EL (cell line): ENCODE measurements at places on chromosomes 4 and X.
A peak's percentile ranks its signal among the peaks of the same experiment; 100 is the strongest.

- no peak for DNase-seq
These were observed 2.5 kb downstream of the HTT-AS start for GRCh38 chr4:3071811-3072210.

- DNase-seq, result no peak
These were observed 134.4 kb downstream of the EDA2R start for GRCh38 chrX:66504481-66504880.

GRCh38 chr4:23368081-23368697 is 521.7 kb downstream of the PPARGC1A start:
- DNase-seq, result no peak

DNA sequence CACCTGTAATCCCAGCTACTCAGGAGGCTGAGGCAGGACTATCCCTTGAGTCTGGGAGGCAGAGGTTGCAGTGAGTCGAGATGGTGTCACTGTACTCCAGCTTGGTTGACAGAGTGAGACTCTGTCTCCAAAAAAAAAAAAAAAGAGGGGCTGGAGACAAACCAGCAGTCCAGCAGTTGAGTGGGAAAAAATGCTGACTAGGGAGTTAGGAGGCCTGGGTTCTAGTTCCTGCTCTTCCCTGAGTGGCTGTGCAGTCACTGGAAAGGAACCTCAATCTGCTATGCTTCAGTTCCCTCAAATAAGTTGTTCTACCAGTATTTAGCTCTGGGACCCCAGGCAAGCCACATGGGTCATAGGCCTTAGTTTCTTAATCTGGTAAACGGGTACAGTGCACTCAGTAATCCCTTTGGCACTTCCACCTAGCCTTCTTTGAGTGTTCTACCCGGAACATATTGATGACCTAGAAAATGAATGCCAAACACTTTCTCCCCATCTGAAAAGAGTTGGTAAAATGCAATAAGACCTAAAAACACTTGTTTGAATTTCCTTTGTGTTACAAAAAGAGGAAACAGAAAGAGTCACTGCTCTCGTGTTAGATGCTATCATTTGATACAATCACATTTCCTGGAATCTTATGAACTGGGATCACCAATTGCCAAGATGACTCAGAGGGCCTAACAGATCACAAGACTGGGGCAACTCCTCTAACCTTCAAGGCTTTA is 99.3 kb upstream of the EGFL6 start:
- peak; percentile 69 for DNase-seq

DNA sequence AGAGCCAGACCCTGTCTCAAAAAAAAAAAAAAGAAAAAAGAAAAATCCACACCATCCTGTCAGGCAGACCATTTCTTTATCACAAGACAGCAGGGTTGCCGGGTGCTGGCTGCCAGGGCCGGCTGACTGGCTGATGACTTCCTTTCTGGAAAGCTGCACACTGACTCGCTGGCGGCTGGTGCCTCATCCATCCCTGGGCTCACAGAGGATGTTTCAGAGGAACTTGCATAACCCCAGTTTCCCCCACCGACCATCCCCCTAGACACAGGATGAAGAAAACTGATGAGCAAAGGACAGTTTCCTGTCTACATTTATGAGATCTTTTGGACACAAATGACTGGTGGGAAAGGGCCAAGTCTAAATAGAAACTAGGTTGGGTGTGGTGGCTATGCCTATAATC is 14.1 kb downstream of the HPSE start:
- DNase-seq, result peak; percentile 70

GRCh38 chr4:25405453-25405852 is 28.4 kb downstream of the ANAPC4 start:
- no peak for DNase-seq

- DNase-seq, result no peak
These were observed 72.6 kb downstream of the INPP4B start for GRCh38 chr4:142773505-142773904.
